ENCODE measurements at places on chromosomes 16 and 17.

GRCh38 chr16:80622007-80622406, 81.2 kb downstream of the DYNLRB2 start:
- DNase-seq = no peak

DNA sequence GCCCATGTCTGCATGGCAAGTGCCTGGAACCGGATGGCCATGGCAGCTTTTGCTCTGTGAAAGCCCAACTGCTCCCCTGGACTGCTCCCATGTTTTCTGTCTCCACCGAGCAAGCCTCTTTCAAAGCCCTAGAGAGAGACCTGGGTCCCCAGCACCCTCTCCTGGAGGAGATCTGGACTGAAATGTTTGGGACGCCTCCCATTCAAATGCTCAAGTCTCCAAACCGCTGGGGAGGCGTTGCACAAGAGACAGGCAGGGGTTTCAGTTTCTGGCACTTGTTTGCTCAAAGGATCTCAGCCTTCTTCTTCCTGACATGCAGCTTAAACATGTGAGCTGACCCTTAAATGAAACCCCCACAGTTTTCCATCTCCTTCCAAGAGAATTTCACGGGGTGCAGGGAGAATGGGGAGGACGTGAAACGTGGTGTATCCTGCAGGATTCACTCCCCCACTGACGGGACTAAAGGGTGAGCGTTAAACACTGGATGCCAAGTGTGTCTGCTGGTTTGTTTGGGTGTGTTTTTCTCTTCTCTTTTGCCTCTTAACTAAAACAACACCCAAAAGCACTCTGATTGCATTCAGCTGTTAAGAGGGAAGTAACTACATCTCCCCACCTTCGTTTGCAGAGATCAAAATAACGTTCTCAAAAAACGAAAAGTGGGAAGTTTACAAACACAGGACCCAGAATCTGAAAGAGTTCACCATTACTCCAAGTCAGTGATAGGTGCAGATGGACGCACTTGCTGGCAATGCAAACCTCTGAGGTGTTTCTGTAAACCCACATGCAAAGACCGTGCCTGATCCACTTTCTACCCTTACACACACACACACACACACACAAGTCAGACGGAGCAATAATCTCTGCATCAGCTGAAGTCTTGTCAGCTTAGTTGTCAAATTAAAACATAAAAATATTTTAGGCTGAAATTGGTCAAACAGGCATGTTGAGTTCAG, 256.9 kb downstream of the C16orf95 start:
- DNase-seq = peak; percentile 88

- DNase-seq = no peak
Measured at GRCh38 chr16:78257376-78257728, 157.9 kb downstream of the WWOX start.

DNA sequence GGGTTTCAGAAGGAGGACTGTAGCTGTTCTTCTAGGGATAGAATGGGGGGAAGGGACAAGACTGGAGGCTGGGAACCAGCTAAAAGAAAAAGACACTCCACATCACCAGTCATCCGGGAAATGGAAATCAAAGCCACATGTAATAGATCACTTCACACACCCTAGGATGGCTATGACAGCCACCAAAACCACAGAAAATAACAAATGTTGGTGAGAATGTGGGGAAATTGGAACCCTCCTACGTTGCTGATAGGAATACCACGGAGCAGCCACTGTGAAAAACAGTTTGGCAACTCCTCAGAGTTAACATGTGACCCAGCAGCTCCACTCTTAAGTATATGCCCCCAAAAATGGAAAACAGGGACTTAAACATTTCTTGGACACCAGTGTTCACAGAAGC, 2.3 kb downstream of the TLE7 start:
- no peak for DNase-seq

DNA sequence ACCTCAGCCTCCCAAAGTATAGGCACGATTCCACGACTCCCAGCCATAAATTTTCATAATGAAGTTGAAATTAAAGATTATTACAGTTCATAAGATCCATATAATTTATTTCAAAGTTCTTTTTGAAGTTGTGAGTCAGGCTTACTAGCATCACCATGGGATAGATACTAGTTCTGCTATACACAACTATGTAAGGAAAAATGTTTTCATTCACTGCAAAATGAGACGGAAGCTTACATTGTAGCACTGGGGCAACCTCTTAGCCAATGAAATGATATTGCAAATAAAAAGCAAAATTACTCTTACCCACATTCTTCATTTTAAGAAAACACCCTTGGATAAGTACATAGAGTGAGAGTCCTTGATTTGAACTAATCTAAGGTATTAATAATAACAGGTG, 18.8 kb upstream of the MARCHF10 start:
- no peak for DNase-seq

- DNase-seq = no peak
Measured at GRCh38 chr16:1069154-1069553, 3.4 kb upstream of the SSTR5 start.

GRCh38 chr17:80942423-80943345, 49.0 kb upstream of the CHMP6 start:
- DNase-seq = no peak

DNA sequence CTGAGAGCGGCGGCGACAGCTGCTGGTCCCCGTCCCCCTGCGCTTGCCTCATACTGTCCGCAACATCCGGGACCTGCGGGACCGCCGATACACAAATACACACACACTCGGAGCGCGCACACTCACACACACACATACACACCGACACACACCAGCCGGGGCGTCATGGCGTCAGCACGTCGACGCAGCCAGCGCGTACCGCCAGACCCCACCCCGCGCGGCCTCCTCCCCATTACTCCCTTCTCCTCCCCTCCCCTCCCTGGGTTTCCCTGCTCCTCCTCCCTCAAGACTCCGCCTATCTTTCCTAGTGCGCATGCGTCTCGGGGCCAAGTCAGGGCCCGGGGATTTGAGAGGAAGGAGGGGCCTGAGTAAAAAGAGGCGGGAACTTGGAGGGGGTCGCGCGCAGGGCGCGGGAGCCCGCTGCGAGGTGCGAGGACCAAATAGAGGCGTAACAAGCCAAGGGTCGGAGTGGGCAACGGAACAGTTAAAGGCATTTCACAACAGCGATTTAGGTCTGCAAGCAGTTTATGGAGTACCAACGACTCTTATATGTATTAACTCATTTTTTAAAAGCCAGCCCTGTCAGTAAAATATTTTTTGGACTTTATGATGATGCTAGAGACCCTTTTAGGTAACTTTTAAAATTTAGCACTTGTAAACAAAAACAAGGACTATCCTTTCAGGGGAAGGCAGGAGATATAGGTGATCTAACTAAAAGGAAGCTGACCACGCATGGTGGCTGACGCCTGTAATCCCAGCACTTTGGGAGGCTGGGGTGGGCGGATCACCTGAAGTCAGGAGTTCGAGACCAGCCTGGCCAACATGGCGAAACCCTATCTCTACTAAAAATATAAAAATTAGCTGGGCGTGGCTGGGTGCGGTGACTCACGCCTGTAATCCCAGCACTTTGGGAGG, at the start of gene SPOP:
Gene SPOP, minus strand, starts transcription at position 165 of the 915 bp plus-strand sequence. CDS start 55,287 bp downstream, outside the sequence.
- DNase-seq = peak; percentile 98

DNA sequence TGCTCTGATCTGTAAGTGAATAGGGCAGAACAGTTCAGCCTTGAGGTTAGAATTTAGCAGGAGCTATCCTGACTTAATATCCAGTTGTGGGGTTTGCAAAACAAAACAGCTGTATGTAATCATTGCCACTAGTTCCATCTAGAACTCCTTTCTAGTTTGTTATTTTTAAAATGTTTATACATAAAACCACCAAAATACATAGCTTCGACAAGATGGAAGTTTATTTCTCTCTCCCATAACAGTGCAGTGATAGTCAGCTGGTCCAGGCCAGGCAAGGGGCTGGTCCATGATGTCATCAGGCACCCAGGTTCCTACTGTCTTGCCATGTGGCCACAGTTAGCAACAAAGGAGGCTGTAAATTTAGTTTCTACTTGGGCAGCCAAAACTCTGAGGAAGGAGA, 10.5 kb upstream of the PLK1 start:
- no peak for DNase-seq

DNA sequence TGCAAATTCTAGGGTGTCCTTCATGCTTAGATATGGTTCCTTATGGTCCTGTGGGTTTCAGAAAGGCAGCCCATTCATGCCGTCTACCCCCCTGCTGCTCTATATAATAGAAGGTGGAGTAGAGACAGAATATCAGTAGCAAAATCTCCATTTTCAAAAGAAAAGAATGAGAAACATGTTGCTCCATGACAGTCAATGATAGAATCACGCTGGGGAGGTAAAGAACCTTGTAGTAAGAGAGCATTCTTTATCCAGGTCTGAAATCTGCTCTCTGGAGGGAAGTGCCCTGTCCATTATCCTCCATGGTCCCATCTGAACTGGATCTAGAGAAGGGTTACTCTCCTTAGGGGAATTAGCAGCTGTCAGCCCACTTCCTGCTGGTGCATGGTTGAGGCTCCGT, 272.8 kb downstream of the WWOX start:
- no peak for DNase-seq

GRCh38 chr17:1905190-1905913, 75.5 kb downstream of the RPA1 start:
- DNase-seq = no peak

- no peak for DNase-seq
Measured at GRCh38 chr16:53266156-53266555, 168.1 kb upstream of the RBL2 start.

DNA sequence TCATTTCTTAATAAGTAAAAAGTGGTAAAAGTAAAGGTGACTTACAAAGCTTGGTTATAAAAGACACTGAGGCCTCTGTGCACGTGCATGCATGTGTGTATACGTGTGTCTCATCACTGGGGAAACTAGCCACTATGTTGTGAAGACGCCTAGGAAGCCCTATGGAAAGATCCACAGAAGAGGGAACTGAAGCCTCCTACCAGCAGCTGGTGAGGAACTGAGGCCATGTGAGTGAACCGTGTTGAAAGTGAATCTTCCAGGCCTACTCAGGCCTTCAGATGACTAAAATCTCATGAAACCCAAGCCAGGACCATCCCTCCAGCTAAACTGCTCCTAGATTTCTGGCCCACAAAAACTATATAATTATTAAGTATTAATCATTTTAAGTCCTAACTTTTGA, 23.7 kb downstream of the PHLPP2 start:
- peak; percentile 75 for DNase-seq

DNA sequence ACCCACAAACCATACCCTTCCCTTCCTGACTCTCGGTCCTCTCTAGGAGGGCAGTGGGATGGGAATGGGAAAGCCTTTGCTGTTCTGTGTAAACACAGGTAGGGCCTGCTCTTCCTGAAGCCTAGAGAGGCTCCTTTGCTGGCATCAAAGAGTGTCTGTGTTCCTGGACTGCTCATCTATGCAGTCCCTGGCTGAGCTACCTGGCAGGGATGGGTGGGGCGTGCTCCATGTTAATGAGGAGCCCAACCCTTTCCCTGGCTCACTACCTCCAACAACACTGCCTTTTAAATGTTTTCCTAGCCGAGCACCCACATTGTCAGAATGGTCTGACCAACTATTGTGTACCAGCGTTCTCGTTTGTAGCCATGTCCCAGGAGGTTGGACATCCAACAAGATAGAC, 26.6 kb upstream of the NAGLU start:
- no peak for DNase-seq

DNA sequence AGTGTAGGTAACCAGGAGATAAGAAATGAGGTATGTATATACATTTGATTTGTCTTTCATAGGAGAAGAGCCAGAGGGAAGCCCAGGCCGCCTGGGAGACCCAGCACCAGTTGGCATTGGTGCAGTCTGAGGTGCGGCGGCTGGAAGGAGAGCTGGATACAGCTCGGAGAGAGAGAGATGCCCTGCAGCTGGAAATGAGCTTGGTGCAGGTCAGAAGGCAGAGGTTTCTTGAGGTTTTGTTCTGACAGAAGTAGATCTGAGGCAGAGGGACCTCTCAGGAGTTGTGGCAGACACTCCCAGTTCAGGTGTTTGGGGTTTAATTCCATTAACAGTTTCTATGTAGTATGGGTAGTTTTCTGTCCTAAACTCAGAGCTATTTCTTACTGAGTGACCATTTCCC, 8.0 kb downstream of the CNTROB start:
- no peak for DNase-seq

DNA sequence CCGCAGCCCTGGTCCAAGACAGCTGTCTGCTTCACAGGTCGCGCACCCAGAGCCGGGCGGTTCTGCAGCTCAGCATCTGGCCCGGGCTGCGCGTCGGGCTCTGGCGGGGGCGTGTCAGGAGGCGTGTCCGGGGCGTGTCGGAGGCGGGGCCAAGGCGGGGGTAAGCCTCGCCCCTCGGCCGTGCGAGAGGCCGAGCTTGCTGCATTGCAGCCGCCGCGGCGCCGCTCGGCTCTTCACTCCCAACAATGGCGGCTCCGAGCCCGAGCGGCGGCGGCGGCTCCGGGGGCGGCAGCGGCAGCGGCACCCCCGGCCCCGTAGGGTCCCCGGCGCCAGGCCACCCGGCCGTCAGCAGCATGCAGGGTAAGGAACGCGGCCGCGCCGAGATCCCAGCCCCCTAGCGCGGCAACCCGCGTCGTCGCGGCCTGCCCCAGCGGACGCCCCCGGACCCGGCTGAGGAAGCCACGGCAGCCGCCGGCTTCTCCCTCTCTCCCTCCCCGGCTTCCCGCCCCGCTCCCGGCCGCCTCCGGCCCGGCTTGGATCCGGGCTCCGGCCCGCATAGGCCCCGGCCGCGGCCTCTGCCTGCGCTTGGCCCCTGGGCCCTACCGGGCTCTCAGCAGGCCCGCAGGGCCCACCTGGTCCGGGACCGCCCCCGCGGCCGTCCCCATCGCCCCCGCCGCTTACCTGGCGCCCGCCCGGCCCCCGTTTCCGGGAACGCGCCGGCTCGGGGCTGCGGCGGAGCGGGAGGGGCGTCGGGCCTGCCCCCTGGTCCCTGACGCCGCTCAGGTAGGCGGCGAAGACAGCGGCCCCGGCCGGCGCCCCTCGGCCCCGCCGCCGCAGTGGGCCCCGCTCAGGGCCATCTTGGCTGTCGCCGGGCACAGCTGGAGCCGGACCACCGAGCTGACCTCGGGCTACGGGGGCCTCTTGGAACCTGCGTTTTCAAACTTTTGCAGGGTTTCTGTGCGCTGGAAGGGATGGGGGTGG, at the start of gene MAP2K4:
Gene MAP2K4, plus strand, starts transcription at position 236 of the 981 bp plus-strand sequence. Its CDS starts 10 bp downstream, at position 246.
- DNase-seq = peak; percentile 74

GRCh38 chr16:72517154-72517553, 345.2 kb upstream of the PMFBP1 start:
- no peak for DNase-seq

DNA sequence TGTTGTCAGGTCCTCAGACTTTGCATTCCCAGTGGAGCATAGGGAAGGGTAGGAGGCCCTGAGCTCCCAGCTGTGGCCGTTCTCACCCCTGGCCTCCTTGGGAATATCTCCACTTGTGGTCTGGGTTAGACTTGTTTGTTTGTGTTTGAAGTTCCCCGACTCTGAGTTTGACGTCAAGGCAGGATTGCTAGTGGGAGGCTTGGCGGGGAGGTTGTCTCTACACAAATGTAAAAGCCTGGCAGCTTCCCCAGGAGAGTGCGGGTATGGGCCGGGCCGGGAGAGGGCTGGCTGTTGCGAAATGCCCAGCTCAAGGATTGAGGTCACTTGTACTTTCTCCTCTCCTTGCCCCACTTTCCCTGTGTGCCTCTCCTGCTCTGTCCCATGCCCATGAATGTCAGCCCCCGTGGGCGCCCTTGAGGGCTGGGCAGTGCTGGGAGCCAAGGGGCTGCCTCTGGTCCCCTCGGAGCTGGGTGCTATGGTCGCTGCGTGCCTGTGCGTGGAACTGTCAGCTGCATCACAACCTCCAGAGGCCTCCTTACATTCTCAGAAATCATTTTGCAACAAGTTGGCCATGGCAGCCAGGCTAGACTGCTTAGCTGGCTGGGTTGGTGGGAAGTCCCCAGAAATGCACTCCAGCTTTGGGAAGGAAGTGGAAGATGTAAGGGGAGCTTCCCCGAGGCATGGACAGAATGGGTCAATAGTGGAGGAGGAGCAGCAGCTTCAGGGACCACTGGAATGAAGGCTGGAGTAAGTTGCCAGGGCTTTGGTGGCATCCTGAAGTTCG, 84.3 kb downstream of the KSR1 start:
- DNase-seq = peak; percentile 81

- DNase-seq = peak; percentile 84
Measured at GRCh38 chr17:7173687-7174602, 5.2 kb downstream of the ASGR1 start.

Data from MV-4-11 (cell line).